ENCODE measurements at places on chromosomes 1 and 21. TPM values are rescaled to one million over a fixed set of nuclear protein-coding genes. Genes with fewer than 3 reads are reported as not detected.
A peak's percentile ranks its signal among the peaks of the same experiment; 100 is the strongest.

DNA sequence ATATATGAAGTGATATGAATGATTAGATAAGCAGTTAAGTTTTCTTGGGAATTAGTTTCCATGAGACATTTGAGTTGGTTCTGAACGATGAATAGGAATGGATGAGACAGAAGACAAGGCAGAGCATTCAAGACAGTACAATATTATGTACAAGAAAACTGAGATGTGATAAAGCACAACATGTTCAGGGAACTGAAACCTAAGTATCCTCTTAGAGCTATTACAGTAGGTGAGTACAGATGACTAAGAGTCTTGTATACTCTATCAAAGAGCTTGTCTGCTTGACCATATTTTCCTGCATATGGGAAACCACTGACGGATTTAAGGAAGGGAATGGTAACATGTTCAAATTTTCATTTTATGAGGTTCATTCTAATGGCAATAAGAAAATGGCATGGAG is 61.6 kb downstream of the NME7 start:
- no peak for DNase-seq

DNA sequence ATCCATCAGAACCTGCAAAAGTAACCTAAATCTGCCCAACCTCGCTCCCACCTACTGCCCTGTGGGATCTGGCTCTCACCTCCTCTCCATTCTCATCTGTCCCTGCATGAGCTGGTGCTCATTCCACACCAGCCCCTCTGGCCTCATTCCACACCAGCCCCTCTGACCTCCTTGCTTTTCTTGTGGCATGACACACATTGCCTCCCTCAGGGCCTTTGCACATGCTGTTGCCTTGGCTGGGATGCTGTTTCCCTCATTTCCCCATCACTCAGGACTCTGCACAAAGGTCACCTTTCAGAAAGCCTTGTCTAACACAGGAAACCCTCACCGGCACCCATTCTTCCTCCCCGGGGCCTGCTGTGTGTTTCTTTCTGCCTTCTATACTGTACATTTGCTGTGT is 197.1 kb downstream of the KAZN start:
- DNase-seq: no peak

DNA sequence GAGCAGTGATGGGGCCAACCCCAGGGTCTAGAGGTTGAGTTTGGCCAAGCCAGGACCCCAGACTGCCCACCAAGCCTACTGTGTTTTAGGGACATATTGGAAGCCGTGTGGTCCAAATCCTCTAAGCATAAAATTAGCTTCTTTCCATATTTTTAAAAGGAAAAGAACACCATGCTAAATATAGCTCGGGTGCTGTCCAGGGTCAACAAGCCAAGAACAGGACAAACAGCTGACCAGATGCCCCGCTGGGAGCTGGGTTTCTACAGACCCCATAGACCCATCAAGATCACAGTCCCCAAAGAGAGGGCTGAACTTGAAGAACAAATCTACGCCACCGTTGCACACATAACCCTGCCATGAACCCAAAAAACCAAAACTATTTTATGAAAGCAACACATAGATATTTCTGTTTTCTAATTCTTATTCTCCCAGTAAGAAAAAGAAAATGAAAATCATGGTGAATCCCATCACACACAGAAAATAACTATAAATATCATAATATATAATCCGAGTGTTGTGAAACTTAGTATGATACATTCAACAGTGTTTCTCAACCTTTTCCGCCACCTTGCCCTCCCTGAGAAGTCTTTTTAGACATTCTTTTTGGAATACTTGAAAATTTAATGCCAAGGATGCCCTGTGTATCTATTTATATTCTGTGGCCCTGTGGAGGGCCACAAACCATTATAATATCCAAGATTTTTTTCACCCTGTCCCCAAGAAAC is 36.2 kb upstream of the FHAD1 start:
- no peak for DNase-seq

DNA sequence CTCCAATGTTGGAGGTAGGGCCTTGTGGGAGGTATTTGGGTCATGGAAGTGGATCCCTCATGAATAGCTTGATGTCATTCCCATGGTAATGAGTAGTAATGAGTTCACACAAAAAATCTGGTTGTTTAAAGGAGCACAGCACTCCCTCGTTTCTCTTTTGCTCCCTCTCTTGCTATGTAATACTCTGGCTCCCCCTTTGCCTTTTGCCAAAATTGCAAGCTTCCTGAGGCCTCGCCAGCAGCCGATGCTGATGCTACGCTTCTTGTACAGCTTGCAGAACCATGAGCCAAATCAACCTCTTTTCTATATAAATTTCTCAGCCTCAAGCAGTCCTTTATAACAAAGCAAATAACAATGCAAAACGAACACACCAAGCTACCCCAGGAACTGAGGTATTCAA is 80.9 kb downstream of the LHX9 start:
- DNase-seq: no peak

GRCh38 chr1:232034556-232034955 is 408.0 kb downstream of the DISC1 start:
- no peak for DNase-seq

The C1orf50 gene
- 17.1 TPM for total RNA-seq

- DNase-seq: no peak
Measured at GRCh38 chr21:30842990-30843389, 13.4 kb upstream of the KRTAP7-1 start.

GRCh38 chr21:29299916-29300806 is 1.4 kb downstream of the BACH1 start:
- peak; percentile 92 for DNase-seq

GRCh38 chr1:87560601-87561360 is 232.1 kb downstream of the LMO4 start:
- no peak for DNase-seq

- DNase-seq: no peak
Measured at GRCh38 chr1:246503341-246503740, 3.7 kb downstream of the SMYD3 start.

GRCh38 chr21:41367945-41368734 is 6.3 kb downstream of the MX2 start:
- DNase-seq: peak; percentile 86

The GBP6 gene
- total RNA-seq: 0.12 TPM

- no peak for DNase-seq
Measured at GRCh38 chr1:58893257-58893869, 109.5 kb upstream of the JUN start.

The SYT11 gene
- total RNA-seq: 6.6 TPM

DNA sequence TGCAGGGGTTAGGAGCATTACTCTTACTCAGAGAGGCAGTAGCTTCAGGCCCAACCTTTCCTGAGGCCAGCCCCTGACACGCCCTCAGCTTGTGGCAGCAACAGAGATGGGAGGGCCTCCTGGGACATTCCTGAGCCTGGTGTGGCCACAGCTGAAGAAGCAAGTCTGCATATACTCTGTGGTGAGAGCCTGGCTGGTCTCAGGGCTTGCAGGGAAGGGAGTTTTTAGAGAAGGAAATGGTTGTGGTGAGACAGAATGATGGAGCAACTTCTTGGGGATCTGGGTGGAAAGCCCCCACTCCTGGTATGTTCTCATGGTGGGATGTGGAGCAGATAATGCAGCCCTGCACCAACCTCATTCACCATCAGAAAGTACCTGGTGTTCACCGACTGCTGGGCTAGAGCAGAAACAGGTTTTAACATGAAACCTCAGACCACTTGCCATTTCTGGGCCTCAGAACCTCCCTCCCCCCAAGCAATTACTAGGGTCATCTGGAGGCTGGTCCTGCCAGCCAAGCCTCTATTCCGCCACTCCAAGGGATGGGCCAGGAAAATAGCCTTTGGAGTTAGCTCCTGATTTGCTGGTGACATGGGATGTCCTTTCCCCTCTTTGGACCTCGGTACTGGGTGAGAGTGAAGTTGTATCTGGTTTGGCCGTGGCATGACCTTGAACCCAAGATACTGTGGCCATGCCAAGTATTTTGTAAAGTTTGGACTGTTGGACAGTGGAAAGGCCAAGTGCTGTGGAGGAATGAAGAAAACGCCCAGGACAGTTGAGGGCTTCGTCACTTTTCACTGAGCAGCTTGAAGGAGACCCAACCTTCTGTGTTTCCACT is 28.1 kb upstream of the RNF19B start:
- DNase-seq: peak; percentile 87

The NPPB gene
- not detected for total RNA-seq

- DNase-seq: peak; percentile 51
Measured at GRCh38 chr1:155093911-155094621, 15.4 kb downstream of the EFNA3 start.

GRCh38 chr1:116451702-116452101 is 78.7 kb downstream of the ATP1A1 start:
- no peak for DNase-seq

DNA sequence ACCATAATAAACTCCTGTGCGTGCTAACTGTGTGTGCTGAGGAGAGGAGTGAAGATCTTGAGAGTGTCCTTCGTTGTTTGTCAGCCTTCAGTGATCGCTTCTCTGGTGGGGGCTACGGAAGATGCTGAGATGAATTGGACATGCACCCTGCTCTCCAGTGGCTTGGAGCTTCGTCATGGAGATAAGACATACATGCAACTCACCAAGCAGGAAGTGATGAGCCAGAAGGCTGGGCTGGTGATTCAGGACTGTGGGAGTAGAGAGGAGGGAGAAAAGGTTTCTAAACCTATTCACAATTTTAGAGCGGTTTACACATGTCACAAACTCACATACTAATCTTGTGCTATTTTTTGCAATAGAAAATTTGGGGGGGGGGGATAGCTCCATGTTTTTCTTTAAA is 128.9 kb upstream of the ADAR start:
- DNase-seq: no peak

DNA sequence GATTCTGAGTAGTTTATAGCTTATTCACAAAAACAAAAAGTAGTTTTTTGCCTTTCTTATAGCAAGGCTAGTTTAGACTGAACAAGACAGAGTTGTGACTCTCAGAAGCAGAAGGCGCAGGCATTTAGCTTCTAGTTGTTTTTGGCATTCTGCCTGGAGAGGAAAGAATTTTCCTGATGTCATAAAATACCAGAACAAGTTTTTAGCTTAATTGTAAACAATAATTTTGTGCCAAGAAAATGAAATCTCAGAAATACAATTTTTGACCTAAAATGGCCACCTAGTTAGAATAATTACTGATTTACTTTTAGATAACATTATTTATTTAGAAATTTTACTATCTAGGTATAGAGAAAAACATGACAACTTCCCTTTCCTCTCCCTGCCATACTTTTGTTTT is 1.0 kb downstream of the DNAJB4 start:
- peak; percentile 13 for DNase-seq

The GRIK1 gene
- total RNA-seq: not detected

DNA sequence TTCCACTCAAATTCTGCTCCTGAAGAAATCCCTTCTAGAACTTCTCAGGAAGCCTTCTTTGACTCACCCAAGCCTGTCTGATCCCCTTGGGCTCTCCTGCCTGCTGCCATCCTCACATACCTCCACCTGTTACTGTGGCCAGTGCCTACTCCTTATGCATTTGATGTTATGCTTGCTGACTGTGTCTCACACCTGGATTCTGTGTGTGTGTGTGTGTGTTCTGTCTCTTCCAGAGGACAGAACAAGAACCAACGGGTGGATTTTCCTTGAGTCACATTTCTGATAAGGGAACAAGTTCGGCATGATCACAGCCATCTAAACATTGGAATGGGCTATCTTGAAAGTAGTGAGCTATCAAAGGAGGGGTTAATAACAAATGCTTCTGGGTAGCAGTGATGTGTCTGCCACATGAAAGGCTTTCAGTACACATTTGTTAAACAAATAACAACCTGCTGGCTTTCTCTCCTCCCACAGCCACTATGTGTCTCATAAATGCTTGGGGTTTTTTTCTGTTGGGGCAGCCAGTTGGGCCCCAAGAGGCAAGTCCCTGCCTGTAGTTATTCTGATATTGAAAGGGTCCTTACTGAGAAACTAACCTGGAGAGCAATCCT is 8.9 kb upstream of the GPR37L1 start:
- no peak for DNase-seq

DNA sequence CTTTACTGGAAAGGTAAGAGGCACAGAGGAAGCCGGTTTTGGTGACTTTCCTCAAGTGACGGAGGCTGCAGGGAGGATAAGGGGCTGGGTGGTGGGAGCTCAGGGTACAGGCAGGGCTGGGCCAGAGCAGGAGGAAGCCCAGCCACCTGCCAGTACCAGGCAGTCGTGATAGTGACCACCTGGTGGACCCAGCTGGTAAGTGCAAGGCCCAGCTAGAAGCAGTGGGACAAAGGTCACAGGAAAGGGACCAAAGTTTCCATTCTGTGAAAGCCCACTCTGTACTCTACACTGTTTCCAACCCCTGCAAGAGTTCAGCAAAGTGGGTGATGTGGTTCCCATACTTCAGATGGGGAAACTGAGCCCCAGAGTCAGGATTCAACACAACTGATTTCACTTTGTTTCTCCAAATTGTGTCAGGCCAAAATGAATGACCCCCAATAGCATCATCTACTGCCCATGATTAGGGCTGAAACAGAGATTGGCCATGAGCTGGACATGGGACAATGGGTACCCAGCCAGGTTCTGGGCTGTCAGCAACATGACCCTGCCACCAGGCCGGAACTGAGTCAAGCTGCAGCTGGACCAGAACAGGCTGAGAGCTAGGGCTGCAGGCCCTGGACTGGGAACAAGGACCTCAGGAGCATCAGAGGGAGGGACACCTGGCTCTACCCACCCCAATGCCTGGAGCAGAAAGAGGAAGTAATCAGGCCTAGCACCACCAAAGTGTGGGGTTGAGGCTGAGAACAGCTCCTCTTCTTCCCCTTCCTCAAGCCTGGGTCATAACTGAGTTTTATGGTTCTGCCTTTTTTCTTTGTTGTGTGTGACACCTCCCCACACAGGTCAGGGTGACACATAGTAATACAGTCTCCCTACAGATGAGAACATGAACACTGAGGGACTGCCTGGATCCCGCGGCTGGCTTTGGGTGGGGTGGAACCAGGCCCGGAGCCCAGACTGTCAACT is 50.2 kb downstream of the KCNN3 start:
- DNase-seq: peak; percentile 48

The MX1 gene
- total RNA-seq: 61.8 TPM

- DNase-seq: no peak
Measured at GRCh38 chr1:116127123-116127847, 16.1 kb downstream of the MAB21L3 start.

DNA sequence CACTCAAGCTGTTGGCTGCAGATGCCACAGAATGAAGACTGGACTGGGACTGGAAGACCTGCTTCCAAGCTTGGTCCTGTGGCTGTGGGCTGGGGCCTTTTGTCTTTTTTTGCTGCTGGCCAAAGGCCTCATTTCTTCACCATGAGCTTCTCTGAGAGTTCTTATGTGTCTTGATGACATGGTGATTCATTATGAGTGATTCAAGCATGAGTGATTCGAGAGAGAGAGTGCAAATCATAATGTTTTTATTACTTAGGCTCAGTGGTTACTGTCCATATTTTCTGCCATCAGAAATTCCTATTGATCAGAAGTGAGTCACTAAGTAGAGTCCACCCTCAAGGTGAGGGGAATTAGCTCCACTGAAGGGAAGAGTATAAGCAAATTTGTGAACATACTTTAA is 94.0 kb downstream of the PCP4 start:
- no peak for DNase-seq

GRCh38 chr1:240693036-240693435 is 81.1 kb upstream of the GREM2 start:
- no peak for DNase-seq

- DNase-seq: no peak
Measured at GRCh38 chr1:41378222-41378621, 17.0 kb downstream of the FOXO6 start.

The HFM1 gene
- total RNA-seq: not detected

The RGS16 gene
- total RNA-seq: 3.1 TPM

Measured in B cell (primary cell).